NCI-H1105 treated with DMSO at 0.1 percent for 48 hours (cell line): ENCODE measurements at places on chromosomes 12 and 14.

DNA sequence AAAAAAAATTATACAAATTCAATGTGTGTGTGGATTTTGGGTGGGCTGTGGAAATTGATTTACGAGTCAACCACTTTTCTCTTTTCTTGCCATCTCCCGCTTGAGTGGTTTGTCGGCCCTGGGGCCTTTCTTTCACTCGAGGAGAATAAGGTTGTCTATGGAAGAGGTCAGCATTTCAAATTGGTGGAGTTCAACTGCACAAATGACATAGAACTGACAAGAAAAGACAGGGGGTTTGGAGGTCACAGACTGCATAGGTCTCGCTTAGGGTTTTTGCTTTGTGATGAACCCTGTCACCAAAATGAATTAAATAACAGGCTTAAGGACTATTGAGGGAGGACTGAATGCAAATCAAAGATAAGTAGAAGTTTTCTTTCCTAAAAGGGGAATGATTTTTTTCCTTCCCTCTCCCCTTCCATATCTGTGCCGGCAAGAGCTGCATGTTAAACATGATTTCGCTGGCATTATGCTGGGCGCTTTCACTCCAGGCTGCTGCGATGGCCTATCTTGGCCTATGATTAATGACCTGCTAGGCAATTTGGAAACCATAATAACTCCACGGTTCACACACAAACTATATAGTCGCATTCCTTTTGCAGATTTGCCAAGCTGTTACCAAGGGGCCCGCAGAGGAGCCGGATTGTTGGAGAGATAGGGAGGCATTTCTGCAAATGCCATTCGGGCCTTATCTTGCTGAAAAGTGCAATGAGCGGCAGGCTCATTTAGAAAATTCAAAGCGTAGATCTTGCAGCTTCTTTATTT lies 20.7 kb downstream of the ASCL1 start:
- DNase-seq = no peak

- DNase-seq = no peak
Observed at GRCh38 chr14:24198814-24199524, 3.7 kb upstream of the TM9SF1 start.

- DNase-seq = no peak
Observed at GRCh38 chr14:33762161-33762851, 188.6 kb downstream of the EGLN3 start.

DNA sequence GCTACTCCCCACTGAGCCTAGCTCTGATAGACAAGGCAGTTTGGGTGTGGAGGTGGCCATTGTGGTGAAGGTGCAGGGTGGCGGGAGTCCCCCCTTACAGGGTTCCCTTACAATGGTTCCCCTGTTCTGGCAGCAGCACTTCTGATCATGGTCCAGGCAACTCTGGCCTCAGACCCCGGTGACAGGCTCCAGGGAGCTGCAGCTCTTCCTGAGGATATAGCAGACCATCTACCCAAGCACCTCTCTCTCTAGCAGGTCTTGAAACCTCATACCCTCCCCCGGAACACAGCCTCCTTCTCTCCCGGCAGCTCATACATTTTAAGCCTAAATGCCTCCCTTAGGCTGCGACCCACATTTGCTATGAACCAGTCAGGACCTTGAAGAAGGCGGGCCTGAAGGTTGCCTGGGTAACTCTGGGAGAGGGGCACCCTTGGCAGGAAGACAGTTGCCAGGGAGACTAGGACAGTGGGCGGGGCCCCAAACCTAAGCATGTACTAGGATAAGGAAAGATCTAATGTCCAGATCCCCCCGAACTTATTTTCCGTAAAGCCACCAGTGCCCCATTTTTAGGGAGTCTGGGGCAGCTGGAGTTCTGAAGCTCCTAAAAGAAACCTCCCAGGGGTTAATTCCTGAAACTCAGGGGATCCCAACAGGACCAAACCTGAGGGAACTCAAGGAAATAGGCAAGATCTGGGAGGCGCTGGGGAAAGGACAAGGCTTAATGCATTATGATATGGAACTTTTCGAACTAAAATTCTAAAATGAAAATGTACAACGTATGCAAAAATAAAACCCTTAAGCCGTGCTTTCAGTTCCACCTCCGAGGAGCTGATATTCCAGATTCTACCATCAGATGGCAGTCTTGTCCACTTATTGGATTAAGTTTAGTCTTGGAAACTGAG lies 4.5 kb upstream of the GDF11 start:
- peak; percentile 83 for DNase-seq

- peak; percentile 70 for DNase-seq
Observed at GRCh38 chr14:30132196-30132595, 204.5 kb upstream of the PRKD1 start.

DNA sequence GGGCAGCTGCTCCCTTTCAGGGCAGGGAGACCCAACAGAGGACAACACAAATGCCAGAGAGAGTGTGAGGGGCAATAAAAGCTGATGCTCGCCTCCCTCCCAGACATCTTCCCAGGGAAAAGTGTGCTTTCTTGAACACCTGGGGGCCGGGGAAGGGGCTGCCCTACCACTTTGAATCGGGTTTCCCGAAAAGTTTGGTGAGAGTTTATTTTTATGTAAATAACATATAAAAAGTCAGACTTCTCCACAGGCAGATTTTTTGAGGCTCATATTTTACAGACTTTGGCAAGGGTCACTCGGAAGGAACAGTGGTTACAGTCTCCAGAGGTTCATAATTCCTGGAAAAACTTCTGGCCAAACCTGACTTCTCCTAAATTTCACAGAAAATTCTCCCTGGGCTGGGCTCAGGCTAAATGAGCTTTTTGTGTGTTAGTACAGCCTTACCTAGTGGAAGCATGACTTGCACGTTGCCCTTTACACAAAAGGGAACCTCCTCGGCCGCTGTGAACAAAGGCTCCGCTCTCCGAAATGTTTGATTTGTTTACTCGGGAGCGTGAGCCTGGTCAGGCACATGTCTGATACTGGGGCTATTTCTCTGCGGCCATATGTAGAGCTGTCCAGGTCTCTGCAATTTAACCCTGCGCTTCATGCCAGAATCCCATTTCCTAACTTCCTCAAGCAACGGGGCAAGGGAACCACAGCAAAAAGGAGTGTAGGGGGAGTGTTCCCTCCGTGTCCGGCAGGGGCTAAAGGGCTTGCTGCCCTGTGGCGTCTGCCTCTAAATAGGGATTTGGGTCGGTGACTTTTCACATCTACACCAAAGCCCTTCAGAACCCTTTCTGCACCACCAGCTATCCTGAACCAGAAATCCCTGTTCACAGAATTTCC lies 3.4 kb downstream of the RTL1 start:
- no peak for DNase-seq

DNA sequence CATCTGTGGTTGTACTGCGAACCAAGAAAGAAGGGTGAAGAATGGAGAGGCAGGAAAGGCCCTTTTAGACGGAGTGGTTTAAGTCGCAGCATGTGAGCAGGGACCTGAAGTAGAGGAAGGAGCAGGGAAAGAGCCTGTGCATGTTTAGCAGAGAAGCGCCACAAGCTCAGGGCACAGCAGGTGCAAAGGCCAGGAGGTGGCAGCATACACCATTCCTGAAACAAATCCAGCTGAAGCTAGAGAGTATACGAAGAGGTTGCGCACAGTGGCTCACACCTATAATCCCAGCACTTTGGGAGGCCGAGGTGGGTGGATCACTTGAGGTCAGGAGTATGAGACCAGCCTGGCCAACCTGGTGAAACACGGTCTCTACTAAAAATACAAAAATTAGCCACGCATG lies 49.9 kb downstream of the HELB start:
- DNase-seq = no peak

GRCh38 chr14:74973003-74973653 lies 17.7 kb upstream of the PGF start:
- no peak for DNase-seq

DNA sequence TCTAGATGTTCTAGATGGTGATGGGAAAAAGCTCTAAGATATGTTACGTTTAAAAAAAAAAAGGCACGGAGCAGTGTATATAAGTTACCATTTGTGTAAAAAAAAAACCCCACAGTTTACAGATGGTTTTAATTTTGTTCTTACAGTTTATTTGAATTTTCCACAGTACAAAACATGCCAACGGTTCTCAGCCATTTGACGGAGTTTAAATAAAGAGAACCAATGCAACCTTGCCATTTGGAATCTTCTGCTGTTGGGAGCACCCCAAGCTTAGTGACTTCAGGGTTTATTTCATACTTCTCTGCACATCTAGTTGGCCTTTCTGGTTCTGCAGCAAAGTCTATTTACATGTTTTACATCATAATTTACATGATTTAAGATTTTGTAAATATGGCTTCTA lies 7.7 kb upstream of the HPD start:
- no peak for DNase-seq

GRCh38 chr14:22819151-22819988 lies 4.1 kb upstream of the SLC7A7 start:
- DNase-seq = no peak

DNA sequence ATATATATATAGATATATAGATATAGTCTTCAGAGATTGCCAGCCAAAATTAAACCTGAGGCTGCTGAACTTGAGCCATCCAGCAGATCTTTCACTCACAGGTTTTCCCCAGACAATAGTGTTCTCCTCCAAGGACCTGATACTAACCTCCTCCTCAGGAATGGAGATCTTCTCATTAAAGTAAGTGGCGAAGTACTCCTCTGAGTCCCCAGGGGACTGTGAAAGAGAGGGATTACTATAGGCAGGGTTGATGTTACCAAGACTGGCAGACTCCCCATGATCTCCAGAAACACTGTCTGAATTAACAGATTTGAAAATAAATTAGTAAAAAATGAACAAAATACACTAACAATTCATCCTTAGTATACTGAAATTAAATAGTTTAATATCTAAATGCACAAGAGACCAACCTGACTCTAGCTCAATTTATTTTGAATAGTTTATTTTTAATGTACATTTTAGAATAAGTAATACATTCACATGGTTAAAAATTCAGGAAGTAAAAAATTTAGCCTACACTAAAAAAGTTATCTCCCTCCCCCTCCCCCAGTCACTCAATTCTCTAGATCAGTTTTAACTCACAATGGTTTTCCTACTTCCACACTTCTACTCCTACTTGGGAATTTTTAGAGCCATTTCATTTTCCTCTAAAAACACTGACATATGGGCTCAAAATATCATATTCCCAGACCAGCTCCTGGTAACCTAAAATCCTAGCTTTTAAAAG lies 17.7 kb downstream of the SLC11A2 start:
- DNase-seq = no peak

GRCh38 chr12:45898094-45898493 lies 92.3 kb downstream of the SCAF11 start:
- no peak for DNase-seq

DNA sequence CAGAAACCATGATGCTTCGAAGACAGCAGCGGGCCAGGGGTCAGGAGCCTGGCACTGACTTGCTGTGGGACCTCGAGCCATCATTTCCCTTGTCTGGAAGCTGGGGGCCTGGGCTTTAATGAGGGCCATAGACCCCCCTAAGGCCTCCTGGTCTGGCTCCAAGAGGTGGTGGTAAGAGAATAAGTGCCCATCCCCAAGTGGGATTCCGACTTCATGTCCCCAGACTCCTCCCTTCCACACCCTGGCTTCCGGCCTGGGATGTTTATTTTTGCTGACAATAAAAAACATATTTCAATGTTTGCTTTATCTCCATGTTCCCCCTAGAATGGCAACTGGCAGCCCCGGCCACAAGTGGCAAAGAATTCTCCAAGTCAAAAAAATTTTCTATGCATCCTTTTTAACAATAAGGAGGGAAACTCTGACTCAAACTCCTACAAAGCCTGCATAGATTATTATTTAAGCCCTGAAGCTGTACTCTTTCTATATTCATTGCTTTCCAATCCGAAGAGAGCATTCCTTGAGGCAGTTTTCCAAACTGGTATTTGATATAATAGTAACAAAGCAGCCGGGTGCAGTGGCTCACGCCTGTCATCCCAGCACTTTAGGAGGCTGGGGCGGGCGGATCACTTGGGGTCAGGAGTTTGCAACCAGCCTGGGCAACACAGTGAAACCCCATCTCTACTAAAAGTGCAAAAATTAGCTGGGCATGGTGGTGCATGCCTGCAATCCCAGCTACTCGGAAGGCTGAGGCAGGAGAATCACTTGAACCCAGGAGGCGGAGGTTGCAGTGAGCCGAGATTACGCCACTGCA lies 84.0 kb downstream of the ITPK1 start:
- no peak for DNase-seq

GRCh38 chr14:102893452-102893851 lies 29.0 kb upstream of the AMN start:
- no peak for DNase-seq

DNA sequence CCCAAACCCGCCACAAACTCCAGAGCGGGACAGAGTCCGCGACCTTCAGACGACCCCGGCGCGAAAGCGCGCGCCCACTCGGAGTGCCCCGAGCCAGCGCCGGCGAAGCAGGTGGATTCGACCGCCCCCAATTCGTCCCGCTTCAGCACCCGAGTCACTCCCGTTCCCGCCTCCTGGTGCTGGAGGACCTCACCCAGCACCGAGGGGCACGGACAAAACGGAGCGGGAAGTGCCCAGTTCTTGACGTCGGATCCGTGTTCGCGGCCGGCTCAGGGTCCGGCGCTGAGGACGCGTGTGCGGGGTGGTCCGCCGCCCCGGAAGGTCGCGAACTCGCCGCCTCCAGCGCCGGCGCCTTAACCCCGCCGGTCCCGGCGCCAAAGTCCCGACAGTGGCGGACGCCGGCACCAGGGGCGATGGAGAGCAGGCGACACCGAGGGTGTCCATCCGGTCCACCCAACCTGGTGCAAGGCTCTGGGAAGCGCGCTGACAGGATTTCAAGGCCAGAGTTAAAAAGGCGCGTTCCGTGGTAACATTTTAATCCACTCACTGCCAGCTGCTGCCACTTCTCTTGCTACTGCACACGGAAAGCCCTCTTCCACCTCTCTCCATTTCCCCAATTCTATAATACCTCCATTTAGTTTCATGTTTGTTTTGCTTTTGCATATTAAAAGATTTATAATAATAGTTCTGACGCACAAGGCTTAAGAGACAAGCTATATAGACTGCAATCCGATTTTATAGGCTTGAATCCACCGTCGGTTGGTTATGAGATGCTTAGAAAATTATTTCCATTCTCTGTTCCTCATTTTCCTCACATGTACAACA lies 240.0 kb upstream of the CPNE8 start:
- DNase-seq = no peak

DNA sequence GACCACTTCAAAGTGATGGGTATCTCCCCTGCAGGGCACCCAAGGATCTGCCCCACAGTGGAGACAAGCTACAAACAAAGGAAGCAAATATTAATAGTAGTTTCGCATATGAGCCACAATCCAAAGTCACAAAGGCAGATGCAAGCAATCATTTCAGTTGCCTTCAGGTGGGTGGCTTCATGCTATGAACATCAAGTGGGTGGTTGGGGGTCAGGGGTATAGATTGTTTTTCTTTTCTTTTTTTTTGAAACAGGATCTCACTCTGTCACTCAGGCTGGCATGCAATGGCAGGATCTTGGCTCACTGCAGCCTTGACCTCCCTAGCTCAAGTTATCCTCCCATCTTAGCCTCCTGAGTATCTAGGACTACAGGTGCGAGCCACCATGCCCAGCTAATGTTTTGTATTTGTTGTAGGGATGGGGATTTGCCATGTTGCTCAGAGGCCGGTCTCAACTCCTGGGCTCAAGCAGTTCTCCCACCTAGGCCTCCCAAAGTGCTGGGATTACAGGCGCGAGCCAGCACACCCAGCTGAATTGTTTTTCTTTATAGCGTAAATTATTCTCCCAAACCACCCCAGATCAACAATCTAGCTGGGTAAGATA lies 13.4 kb upstream of the NT5DC3 start:
- no peak for DNase-seq

GRCh38 chr12:28209782-28210181 lies 19.5 kb downstream of the CCDC91 start:
- DNase-seq = no peak
